Stimulated activated CD4-positive, alpha-beta T cell treated with anti-CD3 and anti-CD28 coated beads, Interleukin-4, amount 100 ng/mL, for 4 hours (primary cell): ENCODE measurements at places on chromosomes 3 and 15.

GRCh38 chr15:96891046-96891445 is 560.5 kb downstream of the NR2F2 start:
- no peak for DNase-seq

DNA sequence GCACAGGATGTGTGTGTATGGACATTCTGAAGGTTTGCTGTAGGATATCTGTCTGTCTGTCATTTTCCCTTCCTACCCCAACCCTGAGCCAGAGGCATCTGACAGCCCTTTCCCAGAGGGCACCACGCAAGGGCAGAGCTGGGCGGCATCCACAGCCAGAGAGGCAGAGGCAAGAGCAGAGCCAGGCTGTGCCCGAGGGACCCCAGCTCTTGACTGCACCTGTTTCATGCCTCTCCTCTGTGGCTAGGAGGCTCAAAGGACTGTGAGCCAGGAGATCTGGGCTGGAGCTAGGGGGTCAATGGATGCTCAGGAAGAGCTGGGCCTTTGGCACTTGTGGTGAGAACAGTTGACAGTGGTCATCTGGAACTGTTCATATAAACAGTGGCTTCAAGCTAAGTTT is 4.8 kb upstream of the APEH start:
- no peak for DNase-seq

DNA sequence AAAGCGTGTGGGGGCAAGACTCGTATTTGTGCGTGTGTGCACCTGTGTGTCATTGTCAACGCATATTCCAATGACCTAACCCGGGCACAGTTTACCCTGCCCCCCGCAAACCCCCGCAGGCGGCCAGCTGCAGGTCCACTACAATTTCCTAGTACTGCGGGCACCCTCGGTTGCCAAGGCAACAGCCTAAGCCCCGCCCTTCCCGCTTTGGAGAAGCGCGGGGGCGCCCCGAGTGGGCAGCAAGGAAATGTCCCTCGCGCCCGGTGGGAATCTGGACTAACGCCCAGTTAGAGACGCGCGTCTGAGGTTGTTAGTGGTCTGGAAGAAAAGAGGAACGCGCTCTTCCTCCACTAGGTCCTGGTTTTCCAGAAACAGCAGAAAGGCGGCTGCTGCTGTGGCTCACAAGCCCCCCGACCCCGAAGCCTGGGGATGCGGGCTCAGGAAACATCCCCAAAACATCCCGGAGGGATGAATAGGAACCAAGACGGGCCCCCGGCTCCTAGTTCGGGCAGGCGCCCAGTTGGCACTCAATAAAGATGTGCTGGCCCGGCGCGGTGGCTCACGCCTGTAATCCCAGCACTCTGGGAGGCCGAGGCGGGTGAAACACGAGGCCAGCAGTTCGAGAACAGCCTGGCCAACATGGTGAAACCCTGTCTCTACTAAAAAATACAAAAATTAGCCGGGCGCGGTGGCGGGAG is 1.1 kb downstream of the ABHD14A start:
- DNase-seq: no peak

DNA sequence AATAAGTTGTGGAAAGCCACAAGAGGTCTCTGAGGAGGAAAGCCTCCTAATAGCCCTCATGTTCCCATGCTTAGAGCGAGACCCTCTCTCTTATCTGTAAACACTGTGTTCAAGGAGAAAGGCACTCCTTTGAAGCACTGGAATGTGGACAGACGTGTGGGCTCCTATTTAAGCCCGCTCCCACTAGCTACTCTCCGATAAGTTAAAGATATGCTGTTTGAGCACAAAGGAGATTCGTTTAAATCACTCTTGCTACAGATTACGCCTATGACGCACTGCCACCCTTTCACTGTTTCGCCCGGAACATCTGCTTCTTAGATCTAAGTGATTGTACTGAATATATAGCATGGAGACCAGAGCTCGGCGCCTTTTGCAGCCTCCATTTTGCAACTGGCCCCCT is 57.8 kb upstream of the FAM3D start:
- no peak for DNase-seq

DNA sequence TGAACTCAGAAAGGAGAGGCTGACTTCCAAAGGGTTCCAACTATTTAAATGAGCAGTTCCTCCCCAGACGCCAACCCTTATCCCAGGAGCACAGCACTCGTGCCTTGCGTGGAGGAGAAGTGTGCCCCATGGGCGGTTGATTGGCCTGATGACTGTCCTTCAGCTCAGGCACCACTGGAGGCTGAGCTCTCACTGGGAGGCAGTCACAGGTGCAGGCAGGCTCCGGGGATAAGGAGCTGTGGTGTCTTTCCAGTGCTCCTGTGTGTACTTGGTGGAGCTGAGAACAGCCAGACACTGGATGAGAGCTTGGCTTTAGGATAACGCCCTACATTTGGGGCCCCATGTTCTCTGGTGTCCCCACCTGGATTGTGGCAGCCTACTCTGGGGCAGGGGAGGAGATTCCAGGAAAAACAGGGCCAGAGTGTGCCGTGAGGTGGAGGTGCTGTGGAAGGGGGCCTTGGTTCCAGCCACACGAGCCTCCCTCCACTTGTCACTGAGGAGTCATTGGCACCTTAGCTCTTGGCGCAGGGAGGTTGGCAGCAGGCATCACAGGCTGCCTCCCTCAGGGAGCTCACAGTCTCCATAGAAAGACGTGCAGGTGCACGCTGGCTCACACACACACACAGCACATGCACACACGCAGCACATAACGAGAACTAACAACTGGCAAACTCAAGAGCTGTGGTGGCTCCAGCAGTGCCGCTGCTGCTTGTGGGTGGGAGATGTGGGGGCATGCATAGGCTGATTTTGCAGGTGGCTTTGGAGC is 22.7 kb upstream of the EPHB3 start:
- DNase-seq: no peak

GRCh38 chr15:38609097-38609738 is 44.6 kb upstream of the RASGRP1 start:
- DNase-seq: no peak

GRCh38 chr3:141646760-141647561 is 91.1 kb upstream of the RNF7 start:
- no peak for DNase-seq

- no peak for DNase-seq
Observed at GRCh38 chr15:40543631-40544294, 21.1 kb downstream of the CCDC32 start.

DNA sequence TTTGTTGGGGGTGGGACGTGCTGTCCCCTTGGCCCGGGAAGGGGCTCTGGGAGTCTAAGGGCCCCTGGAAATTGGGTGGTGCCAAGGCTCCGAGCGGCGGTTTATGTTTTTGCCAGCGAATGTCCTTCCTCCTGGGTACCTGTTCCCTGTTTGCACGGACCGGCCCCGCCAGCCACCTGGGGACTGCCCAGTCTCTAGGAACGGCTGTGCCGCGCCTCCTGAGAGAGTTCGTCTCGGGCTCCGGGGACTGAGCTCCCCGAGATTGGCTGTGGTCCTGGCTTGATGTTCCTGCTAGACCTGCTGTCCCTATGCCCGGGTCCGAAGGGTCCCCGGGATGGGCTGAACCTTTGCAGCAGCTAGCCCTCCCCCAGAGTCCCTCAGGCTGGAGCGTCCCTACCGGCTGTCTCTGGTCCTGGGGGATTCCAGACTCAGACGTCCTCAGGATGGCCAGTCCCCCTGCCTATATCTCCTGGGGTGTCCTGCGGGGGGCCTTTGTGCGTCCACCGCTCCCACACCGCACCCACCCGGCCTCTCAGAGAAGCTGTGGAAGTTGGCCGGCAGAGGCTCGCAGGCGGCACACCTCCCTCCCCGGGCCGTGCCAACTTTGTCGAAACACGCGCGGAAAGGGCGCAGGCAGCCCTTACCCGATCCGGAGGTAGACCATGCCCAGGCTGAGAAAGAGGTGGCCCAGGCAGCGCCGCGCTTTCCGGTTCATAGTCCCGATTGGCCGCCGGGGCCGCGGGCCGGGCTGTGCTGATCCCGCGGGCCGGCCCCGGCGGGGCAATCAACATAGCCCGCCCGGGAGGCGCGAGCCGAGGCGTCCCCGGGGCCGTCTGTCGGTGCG is 547 bp downstream of the WNT7A start:
- DNase-seq: peak; percentile 36

- DNase-seq: no peak
Observed at GRCh38 chr3:143835312-143835711, 13.0 kb downstream of the SLC9A9 start.

- DNase-seq: no peak
Observed at GRCh38 chr3:56962922-56963321, 97.5 kb upstream of the SPATA12 start.

GRCh38 chr3:43773273-43774094 is 82.7 kb downstream of the ABHD5 start:
- DNase-seq: peak; percentile 23

GRCh38 chr15:67190326-67190725 is 64.1 kb downstream of the AAGAB start:
- DNase-seq: no peak

- DNase-seq: no peak
Observed at GRCh38 chr15:66294157-66294931, 976 bp downstream of the DIS3L start.

DNA sequence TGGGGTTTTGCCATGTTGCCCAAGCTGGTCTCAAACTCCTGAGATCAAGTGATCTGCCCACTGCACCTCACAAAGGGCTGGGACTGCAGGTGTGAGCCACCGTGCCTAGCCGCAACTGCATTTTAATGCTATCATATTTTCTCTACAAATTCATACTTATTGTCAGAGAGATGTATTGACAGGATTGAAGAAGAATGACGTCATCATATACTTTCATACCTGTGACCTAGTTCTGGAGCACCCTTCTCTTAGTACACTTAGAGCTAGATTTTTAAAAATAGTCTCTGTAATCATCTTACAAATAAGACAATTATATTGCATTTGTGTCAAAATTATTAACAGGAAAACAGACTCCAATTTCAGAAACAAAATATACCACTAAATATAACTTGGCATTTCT is 242.8 kb upstream of the PDZRN3 start:
- no peak for DNase-seq

GRCh38 chr3:195210266-195210973 is 60.5 kb downstream of the XXYLT1 start:
- DNase-seq: no peak

GRCh38 chr3:128845119-128845777 is 34.2 kb upstream of the ACAD9 start:
- DNase-seq: no peak

- no peak for DNase-seq
Observed at GRCh38 chr3:43733459-43734384, 43.0 kb downstream of the ABHD5 start.

DNA sequence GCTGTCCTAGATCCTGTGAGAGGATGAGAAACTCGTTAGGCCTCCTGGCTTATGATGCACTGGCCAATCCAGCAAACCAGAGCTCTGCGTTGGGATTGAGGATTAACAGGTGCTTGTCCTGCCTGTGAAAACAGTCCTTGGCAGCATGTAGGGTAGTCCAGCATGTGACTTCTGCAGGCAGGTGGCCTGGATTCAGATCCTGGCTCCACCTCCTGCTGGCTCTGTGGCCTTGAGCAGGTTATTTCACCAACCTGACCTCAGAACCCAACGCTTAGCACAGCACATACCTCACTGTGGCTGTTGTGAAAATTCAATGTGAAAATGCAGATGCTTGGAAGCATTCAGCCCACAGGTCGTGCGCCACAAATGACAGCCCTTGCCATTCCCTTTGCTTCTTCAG is 33.6 kb downstream of the PLA2G4D start:
- no peak for DNase-seq

DNA sequence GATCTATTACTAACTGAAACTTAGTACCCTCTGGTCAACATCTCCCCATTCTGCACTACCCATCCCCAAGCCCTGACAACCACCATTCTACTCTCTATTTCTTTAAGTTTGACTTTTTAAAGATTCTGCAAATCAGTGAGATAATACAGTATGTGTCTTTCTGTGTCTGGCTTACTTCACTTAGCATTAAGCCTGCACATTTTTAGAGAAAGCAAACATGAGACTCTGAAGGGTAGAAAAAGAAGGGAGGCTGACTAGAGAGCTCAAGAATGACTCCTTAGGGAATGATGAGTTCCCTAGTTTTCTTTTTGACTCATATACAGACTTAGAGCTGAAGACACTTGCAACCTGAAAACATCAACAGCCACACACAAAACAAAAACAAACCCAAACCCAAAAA is 311.3 kb downstream of the SQOR start:
- DNase-seq: no peak

- no peak for DNase-seq
Observed at GRCh38 chr3:136817448-136817847, 1.5 kb upstream of the SLC35G2 start.

GRCh38 chr3:79729096-79729495 is 38.7 kb downstream of the ROBO1 start:
- DNase-seq: no peak

- DNase-seq: no peak
Observed at GRCh38 chr3:184388164-184388935, 8.5 kb downstream of the CHRD start.

- DNase-seq: no peak
Observed at GRCh38 chr3:101183151-101183550, 137.2 kb downstream of the IMPG2 start.

GRCh38 chr3:48372862-48373435 is 930 bp downstream of the FBXW12 start:
- DNase-seq: no peak

GRCh38 chr15:90986790-90987507 is 7.4 kb downstream of the PRC1 start:
- DNase-seq: no peak

DNA sequence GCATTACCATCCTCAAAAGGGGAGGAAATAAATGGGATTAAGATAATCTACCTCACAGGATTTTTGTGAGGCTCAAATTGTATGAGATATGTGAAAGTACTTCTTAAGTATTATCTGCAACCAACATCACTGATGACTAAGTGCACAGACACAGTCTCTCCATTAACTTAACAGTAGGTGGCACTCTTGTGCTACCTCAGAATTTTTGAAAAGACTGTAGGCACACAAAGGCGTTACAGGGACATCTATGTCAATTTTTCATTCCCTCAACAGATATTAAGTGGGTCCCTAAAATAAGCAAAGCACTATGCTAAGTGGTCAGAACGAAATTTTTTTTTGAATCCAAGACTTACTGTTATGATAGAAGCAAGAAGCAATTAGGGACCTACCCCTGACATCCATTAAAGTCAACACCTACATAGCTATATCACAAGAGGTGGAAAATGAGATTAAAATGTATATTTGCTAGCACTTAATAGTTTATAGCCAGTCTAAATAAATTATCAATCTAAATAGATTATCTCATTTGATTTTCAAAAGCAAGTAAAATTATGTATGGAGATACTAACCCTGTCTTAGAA is 52.9 kb downstream of the RYK start:
- DNase-seq: no peak

DNA sequence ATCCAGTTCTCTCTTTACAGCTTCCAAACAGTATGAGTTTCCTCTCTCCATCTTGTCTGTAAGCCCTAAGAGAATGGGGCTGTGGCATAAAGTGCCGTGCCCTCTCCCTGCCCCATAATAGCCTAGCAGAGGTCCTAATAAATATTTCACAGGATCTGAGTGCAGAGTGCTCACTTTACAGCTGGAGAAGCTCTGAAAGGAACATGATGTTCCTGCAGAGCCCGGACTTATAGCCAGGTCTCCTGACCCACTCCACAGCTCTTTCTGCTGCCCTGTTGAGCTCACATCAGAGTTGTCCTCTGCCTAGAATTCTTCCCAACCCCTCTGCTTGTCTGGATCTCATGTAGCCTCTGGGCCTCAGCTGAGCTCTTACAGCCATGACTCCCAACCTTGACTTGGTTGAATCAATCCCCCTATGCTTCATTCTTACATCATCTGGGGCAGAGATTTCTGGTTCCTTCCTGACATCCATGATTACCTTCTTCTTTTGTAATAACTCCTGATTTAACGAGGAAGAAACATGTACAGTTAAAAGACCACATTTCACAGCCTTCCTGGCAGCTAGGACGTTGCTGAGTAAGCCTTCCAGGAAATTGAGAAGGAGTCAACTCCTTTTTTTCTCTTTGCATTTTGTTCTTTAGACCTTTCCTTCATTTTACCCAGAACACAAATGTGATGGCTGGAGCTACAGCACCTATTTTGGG is 135.3 kb downstream of the RPLP1 start:
- DNase-seq: no peak
